RPMI8226 (cell line): ENCODE measurements at places on chromosomes 12 and 14.

- no peak for DNase-seq
These were observed 19.6 kb downstream of the HIGD1C start for GRCh38 chr12:50971946-50972345.

GRCh38 chr12:39300799-39301198, 142.1 kb downstream of the KIF21A start:
- DNase-seq, result no peak

DNA sequence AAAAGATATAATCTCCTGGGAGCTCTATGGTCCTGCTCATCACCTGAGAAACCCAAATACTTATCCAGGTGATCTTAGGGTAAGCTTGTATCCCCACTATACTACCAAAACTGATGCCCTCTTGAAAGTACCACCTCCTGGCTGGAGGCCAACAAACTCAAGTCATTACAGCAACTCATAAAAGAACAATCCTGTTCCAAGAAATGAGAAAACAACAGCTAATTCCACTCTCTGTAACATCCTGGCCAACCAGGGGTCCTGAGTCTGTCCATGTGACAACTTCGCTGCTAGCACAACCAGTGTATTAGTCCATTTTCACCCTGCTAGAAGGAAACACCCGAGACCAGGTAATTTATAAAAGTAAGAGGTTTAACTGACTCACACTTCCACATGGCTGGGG, 190.0 kb upstream of the BMP4 start:
- no peak for DNase-seq

DNA sequence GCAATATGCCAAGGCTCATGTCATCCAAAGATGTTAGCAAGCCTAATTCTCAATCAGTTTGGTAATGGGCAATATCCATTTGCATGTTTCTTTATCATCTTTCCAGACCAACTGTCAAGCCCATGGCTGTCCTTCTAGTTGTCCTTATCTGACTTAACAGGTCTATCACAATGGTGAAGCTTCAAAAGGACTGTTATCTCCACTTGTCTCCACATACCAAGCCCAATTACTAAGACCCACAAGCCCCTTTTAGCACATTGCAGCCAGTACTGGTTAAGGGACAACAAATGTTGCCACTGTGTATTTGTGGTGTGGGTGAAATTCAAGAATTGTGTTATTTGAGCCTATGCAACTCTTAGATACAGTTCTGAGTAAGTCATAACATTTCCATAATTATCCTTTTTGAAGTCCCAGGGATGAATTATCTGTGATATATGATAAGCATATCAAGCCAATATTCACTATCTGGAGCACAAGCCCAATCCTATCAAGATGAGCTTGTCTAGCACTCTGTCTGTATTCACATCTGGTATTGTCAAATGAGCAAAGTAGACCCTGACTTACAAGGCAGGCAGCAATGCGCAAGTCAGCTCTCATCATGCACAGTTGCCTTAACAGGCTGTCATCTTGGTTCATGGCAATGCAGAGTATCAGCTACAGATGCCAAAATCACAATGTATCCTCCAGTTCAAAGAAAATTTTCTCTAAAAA, 19.3 kb upstream of the ST8SIA1 start:
- no peak for DNase-seq

DNA sequence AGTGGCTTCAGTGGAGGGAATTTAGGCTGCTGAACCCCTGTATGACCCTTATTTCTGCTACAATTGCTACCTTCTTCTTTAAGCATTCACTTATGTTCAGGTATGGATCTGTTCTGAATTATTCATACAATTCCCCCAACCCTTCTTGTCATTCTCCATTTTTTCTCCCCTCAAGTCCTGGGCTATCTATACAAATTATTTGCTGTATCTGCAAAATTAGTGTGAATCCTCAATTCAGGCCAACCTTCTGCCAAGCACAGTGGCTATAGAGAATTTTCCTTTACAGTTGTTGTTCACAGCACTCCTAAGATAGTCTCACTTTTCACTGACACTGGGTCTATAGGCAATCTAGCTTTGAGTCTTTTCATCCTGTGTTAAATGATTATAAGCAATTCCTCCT, 119.2 kb upstream of the CNTN1 start:
- DNase-seq, result no peak

DNA sequence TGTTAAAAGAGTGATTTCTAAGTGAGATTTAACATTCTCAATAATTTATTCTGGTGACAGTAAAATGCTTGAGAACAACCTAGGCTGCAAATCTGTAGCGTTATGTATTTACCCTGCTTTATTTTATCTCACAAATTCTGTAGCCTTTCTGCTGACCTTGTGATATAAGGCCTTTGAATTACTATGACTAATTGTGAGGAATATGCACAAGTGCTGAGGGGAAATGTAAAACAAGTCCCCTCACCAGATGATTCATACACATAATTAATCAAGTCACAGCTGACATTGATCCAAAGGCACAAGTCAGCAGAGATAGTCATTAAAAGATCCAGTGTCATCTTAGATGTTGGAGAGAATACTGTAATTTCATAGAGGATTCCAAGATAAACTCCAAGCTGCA, 992.7 kb upstream of the USP15 start:
- no peak for DNase-seq

GRCh38 chr14:81408595-81408994, 8.5 kb upstream of the STON2 start:
- no peak for DNase-seq

DNA sequence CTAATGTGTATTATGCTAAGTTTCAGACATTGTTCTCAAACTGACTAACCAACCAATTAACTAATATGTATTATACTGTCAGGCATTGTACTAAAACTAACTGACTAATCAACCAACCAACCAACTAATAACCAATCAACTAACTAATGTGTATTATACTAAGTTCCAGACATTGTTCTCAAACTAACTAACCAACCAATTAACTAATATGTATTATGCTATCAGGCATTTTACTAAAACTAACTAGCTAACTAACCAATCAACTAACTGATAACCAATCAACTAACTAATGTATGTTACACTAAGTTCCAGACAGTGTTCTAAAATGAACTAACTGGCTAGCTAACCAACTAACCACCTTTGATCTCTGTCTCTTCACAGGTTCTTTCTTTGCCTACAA, 152.3 kb downstream of the SUDS3 start:
- DNase-seq, result no peak

DNA sequence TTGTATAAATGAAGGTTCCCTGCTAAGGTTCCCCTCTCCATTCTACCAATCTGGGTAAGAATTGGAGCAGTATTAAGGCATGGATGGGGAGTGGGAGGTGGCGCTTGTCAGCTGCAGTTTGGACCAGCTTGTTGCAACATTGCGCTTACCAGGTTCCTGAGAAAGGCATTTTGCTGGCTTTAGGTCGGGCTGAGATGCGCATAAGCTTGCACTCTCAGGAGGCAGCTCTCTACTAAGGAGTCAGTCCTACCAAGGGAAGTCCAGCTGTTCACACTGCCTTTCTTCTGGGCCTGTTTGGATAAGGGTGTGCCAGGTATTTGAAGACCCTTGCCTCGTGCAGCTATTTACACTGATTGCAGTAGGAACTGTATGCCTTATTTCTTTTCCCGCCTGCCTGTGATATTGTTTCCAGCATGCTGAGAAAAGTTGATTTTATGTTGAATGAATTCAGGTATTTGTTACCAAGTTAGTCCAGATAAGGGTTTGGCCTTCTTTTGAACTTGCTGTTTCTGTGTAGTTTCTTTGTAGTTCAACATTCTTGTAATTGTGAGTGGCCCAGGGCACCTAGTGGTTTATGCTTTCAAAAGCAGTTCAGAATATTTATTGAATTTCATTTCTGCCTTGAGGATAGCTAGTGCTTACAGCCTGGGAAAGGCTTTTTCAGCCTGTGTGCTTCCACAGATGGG, 2.6 kb downstream of the MLEC start:
- no peak for DNase-seq

DNA sequence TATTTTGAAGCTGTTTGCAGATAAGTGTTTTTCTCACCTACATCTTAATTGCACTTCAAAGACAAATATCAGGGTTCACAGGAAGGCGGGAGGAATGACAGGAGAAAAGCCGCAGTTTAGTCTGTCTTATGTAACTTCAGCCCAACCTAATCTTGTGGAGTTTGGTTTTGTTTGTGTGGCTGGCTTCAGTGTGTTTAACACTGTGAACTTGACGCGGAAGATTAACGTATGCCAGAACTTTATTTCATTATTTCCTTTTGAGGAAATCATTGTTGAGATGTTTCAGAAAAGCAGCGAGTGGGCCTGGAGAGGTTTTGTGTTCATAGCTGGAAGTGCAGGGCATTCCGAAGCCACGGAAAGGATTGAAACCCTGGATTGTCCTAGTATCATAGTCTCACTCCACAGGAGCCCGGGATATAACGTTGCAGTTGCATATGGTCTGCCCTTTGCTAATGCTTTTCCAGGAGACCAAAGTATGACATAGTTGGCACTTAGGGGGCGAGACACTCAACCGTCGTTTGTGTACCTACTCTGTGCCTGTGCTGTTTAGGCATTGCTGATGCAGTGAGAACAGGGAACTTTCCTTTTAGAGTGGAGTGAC, 2.0 kb downstream of the PELI2 start:
- no peak for DNase-seq
